ENCODE measurements at places on chromosomes 6 and 20. TPM values are rescaled to one million over a fixed set of nuclear protein-coding genes. Genes with fewer than 3 reads are reported as not detected.

Gene IL17A
- total RNA-seq, result not detected

Gene CNR1
- total RNA-seq, result 6.6 TPM

Gene CDYL
- 61.4 TPM for total RNA-seq

Gene ADGRF5
- 4.9 TPM for total RNA-seq

Gene HRH3
- not detected for total RNA-seq

Gene TMEM74B
- total RNA-seq, result 11.6 TPM

Gene PAK5
- total RNA-seq, result 0.46 TPM
